HuH-7.5 (cell line): ENCODE measurements at places on chromosomes 2 and 18.
A peak's percentile ranks its signal among the peaks of the same experiment; 100 is the strongest.

- no peak for DNase-seq
These were observed 32.2 kb downstream of the DPYSL5 start for GRCh38 chr2:26880161-26880560.

DNA sequence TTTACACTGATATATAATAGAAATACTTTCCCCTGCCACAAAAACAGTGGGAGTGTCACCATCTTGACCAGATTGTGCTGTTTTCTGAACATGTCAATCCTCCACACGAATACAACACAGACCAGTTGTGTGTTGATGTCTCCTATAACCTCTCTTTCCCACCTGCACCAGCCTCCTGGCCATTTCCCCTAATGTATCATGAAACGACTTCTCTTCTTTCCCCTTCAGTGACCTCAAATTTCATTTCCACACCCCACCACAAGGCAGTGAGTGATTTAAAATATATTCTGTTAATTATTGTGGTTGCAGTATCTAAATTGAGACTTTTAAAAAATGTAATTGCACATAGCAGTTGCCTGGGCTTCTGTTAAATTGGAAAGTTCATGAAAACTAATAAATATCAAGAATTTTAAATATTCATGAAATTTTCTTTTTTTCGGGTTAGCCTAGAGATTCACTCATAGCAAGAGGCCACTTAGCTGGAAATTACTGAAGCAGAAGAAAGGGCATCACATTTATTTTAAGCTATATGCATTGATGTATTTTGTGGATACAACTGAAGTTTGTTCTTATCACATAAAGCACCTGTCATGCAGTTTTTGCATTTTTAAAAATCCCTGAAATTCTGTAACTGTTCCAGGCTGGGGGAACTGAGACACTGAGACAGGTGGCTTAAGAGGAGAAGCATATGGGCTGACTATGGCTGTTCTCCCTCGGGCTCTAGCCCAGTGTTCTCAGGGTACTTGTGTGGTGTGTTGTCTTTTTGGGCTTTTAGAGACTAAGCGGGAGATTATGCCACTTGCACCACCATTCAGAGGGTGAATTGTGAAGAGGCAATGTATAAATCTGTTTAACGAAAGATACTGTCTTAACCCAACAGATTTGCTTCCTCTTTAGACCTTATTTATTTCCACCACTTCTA, 15.9 kb downstream of the FAM171B start:
- no peak for DNase-seq

- DNase-seq, result peak; percentile 25
These were observed 82.0 kb downstream of the DCDC2C start for GRCh38 chr2:3785220-3785889.

DNA sequence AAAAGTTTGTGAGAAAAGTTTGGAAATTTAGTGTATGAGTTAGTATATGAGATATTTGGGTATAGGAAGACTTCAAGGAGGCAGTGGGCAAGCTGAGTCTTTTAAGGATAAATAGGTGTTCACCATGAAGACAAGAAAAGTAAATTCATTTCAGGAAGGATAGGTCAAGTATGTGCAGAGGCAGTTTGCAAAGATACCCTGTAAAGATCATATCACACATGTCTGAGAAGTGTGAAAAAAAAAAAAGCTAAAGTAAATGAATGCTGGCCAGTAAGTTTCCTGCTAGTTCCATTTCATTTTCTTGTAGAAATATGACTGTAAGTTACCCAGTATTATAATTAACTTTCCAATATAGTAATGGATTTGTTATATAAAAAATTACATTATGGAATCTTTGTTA, 131.0 kb downstream of the PHLPP1 start:
- DNase-seq, result no peak

DNA sequence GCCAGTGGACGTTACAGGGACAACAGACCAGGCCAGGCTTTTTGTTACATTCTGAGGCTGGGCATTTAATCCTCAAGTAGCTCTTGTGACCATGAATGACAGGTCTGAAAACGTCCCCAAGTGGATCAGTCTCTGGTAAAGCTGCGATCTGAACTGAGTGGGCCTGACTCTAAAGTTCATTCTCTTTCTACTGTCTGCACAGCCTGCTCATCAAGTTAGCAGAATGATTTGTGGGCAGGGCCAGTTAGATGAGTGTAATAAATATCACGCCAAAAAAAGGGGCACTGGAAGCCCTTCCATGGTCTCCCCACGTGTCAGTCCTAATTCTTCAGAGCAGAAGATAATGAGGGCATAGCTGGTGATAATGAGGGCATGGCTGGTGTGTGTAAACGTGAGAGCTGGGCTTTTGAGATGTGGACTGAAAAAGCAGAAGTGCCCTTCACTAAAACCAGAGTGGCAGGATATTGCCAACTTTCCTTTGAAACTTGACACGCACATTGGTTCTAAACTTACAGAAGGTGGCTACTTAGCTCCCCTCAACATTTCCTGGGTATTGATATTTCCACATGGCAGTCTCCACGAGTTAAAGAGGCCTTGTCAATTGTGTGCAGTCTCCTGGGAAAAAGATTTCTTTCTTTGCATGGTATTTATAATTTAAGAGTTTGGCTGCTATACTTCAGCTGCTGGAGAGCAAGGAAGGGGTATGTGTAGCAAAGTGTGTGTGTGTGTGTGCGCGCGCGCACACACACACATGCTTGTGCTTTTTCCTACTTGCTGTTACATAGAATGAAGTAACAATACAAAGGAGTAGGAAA, 72.7 kb upstream of the LYPD6B start:
- DNase-seq, result no peak

DNA sequence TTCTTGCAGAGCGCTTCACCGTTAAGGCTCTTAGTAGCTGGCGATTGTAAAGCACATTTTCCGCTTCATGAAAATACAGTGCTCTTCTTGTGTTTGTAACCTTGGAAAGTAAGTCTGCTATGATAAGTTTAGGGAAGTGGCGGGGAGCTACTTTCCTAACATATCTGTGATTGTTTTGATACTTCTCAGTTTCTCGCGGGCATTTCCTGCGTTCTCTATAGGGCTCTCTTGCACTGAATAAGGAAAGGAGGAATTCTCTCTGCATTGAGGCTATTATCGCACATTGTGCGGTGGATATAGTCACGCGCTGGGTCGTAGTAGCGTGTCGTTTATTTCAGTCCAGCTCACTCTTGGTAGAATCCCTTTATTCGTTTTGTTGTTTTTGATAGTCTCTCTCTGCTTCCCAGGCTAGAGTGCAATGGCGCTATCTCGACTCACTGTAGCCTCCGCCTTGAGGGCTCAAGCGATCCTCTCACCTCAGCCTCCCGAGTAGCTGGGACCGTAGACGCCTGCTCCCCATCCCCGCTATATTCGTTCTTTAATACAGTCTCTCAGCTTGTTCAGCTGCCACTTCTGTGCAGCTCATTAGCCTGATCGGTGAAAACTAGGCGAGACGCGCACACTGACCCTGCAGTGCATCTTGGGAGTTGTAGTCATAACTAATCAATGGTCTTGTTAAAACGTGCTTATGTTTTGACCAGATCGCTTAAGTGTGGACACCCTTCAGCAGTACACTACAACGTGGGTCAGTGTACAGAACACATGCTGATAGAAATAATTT, 1.0 kb upstream of the PPP4R3B start:
- peak; percentile 50 for DNase-seq

GRCh38 chr2:129820908-129821307, 158.6 kb upstream of the RAB6C start:
- no peak for DNase-seq

- DNase-seq, result no peak
These were observed 247.4 kb upstream of the CHAC2 start for GRCh38 chr2:53519918-53520841.

- DNase-seq, result no peak
These were observed 137.4 kb downstream of the HNMT start for GRCh38 chr2:138101718-138102117.

- DNase-seq, result no peak
These were observed 51.9 kb downstream of the ASAP2 start for GRCh38 chr2:9258501-9258900.
